ENCODE measurements at places on chromosomes 2 and 18.

DNA sequence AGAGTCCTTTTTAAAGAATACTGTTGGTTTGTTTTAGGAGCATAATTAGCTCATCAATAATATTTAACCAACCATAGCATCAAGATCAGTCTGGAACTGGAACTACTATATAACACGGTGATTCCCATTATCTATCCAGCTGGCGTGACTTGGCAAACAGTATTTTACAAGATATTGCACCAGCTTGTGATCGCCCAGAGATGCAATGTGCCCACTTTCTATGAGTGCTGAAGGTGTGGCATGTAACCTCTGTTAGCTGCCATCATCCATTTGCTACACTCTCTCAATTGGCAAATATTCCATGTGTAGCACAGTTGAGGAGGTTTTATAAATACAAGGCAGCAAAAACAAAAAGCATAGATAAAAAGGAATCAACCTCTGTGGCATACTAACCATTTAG lies 64.9 kb downstream of the FIGN start:
- DNase-seq = no peak

DNA sequence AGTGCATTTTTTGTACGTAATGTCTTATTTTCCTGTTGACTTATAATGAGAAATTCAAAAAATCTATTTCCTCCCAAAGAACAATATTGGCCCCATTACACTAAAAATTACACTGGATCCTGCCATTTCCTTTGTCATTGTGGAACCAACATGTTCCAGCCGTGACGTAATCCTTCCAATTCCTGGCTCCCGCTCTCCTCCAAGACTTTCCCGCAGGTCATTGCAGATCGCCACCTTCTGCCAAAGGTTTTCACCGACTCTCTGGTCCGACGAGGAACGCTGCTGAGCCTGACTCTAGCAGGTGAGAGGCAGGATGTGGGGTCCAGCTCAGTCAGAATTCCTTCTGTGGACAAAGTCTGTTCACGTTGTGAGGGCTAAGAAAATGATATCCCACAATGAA lies 38.0 kb downstream of the PTGR3 start:
- no peak for DNase-seq

- no peak for DNase-seq
Observed at GRCh38 chr2:25972049-25972823, 10.1 kb downstream of the KIF3C start.

DNA sequence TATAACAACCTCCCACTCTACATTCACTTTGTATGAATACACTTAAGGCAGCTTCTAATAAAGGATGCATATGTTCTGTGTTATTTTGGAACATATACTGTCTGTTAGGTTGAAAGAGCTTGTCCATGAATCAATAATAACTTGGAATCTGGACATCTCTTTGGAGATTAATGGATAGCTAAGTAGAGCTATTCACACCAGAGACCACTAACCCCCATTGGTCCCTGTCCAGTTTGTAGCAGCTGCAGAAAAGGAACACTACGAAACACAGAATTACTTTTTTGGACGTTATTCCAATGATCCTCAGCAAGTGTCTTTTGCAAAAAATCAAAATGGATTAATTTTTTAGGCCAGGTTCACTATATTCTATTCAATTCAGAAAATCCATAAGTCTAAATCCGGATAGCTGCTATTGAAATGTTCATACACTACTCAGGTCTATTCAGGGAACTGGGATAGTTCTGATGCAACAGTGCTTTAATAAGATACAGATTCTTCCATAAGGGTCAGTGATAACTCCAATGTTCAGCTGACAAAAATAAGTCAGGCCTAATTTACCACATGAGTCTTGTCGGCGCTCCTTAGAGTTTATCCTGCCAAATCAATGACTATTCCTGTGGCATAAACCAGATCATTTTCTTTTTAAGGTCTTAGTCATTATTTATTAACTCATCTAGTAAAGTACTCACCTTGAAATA lies 44.2 kb downstream of the NRXN1 start:
- no peak for DNase-seq

GRCh38 chr2:191666732-191667131 lies 11.2 kb upstream of the NABP1 start:
- no peak for DNase-seq

- no peak for DNase-seq
Observed at GRCh38 chr2:232316461-232317330, 61.9 kb upstream of the ALPP start.

DNA sequence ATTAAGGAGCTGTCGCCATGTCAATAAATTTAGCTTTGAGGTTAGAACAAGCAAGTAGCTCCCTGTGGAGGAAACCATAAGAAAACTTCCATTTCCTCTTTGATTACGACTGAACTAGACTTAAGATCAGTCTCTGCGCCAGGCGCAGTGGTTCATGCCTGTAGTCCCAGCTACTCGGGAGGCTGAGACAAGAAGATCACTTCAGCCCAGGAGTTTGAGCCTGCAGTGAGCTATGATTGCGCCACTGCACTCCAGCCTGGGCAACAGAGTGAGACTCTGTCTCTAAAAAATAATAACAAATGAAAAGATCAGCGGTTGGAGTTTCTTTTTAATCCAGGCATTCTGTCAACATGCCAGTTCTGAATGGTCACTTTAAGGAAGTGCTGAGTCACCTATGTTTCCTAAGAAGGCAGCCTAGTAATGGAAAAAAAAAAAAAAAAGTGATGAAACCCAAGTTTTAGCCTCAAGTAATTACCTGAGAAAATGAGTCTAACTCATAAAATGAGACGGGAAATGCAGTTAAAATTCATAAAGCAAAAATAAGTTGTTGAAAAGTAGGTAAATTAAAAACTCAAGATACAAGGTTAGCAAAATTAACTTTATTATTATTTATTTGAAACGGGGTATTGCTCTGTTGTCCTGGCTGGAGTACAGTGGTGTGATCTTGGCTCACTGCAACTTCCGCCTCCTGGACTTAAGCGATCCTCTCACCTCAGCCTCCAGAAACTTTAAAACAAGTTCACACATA lies 10.2 kb downstream of the C18orf32 start:
- DNase-seq = no peak

DNA sequence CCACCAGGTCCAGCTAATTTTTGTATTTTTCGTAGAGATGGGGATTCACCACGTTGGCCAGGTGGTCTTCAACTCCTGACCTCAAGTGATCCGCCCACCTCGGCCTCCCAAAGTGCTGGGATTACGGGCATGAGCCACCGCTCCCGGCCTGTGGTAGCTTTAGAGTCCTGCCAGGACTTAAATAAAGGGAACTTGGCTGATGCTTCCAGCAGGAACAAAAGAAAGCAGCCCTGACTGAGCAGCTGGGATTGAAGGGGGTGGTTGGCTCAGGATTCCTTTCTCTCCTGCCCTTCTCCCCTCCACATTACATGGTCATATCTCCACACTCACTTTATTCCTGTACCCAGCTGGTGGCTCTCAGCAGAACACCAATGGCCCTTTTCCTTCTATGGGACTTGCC lies 20.0 kb downstream of the EFHD1 start:
- DNase-seq = no peak

Measured in NCI-H1436 (cell line).